ENCODE measurements at places on chromosomes 6 and 20.

DNA sequence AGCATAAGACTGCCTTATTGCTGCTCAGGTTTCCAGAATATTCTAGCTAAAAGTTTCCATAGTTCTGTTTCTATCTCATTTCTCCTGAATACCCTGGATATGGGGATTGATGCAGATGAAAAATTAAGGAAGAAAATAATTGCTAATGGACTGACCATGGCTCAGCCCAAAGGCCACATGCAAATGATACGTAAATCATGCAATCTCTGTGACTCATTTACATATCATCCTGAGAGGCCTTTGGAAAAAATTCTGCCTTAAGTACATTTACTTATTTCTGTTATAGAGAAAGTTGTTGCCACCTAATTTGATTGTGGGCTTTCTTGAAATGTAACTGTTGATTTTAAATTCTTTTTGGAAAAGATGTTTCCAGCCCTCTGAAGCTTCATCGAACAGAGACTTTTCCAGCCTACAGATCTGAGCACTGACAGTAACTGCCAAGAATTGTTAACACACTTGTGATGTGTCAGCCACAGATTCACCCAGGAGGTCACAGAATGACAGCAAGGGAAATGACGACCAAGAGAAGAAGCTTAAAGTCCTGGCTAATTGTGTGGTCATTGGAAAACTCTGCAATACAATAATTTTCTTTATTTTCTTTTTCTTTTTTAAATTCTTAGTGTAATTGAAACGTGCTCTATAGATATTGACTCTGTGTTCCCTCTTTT, 174.8 kb downstream of the DOK5 start:
- DNase-seq, result no peak

- DNase-seq, result no peak
Observed at GRCh38 chr20:4101271-4101670, 85.9 kb upstream of the RNF24 start.

- DNase-seq, result no peak
Observed at GRCh38 chr6:11631539-11631938, 94.0 kb downstream of the TMEM170B start.

GRCh38 chr6:165321555-165322145, 12.2 kb upstream of the C6orf118 start:
- no peak for DNase-seq
